Cerebellar nuclear complex (tissue), 1 donor: ENCODE measurements at places on chromosomes 11 and 22.

- DNase-seq = no peak
Observed at GRCh38 chr11:2133241-2134021, 5.8 kb downstream of the IGF2 start.

- no peak for DNase-seq
Observed at GRCh38 chr22:25666308-25666707, 75.7 kb upstream of the MYO18B start.

- peak; percentile 24 for DNase-seq
Observed at GRCh38 chr22:19605508-19606331, 81.5 kb upstream of the CLDN5 start.

DNA sequence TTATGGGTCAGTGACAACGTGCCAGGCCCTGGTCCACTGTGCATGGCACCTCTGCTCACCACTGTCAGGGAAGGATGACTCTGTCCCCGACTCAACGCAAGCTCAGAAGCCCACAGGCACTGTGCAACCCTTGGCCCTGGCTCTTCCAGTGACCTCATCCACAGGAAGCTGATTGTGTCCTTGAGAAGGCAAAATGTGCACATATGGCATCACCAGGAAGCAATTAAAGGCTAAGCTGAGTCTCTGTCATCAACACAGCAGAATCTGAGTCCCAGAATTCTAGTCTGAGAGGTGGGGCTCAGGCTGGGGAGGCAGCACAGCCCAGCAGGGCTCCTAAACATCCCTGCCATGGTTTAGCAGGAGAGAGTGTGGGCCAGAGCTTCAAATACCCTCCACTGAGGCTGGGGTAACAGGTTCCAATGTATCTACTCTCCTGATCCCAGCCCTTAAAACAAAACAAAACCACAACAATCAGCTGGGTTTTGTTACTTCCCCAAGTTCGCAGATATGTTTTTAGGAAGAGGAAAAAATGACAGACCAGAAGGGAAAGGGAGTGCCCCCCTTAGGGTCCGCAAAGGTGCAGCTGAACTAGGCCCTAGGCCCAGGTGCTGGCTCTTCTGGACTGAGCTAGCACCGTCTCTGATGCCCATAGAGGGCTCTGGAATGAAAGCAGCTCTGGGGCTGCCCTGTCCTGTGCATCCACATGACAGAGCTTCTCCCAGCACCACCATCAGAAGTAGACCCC is 33.5 kb upstream of the GNAZ start:
- no peak for DNase-seq

- DNase-seq = no peak
Observed at GRCh38 chr11:134372536-134372935, 39.5 kb downstream of the B3GAT1 start.

DNA sequence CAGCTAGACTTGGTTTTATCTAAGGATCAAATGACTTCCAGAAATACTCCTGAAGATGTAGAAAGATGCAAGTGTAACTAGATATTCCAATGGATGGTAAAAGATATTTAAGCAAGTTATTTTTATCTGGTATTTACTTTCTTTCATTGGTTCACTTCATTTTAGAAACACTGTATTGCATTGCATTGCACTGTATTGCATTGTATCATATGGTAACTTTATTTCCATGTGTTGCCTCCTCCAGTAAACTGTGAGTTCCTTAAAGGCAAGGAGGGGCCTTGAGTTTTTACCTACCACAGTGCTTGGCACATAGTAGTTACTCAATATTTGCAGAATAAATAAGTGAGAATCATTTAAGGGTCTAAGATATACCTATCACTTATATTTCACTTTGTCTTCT is 31.8 kb upstream of the FLI1 start:
- no peak for DNase-seq

DNA sequence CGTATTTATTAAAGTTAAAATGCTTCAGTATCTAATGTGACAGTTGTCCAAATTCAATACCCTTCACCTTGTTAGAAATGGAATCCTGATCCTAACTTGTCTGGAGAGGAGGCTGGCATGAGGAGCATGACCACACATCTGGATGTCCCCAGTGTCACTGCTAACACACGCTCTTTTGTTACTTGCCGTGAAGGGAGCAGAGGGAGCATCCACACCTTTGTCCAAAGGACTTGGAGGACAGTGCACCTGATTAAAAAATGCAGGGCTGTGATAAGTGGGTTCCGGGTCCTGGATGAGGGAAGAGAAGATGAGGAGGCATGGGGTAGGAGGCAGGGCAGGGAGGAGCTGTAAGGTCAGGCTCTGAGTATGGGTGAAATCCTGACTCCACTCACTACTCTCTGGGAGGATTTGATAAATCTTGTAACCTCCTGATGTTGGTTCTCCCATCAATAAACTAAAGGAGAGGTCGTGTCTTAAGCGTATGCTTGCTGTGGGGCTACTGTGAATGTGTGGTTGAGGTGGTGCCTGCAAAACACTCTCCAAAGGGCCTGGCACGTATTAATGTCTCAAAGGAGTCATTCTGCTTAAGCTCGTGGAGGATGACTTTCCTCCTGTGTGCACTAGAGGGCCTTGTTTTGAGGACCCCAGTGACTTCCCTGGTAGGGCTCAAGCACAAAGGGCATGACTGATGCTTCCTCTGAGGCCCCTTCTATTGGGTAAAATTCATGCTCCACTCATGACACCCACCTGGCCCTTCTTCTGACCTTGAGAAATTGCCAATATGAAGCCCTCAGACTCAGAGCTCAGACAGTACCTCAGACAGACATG is 16.8 kb upstream of the IGLL5 start:
- no peak for DNase-seq

GRCh38 chr11:3000032-3000961 is 8.2 kb upstream of the NAP1L4 start:
- DNase-seq = no peak

- peak; percentile 96 for DNase-seq
Observed at GRCh38 chr22:41410311-41410751, 28.6 kb downstream of the TEF start.

DNA sequence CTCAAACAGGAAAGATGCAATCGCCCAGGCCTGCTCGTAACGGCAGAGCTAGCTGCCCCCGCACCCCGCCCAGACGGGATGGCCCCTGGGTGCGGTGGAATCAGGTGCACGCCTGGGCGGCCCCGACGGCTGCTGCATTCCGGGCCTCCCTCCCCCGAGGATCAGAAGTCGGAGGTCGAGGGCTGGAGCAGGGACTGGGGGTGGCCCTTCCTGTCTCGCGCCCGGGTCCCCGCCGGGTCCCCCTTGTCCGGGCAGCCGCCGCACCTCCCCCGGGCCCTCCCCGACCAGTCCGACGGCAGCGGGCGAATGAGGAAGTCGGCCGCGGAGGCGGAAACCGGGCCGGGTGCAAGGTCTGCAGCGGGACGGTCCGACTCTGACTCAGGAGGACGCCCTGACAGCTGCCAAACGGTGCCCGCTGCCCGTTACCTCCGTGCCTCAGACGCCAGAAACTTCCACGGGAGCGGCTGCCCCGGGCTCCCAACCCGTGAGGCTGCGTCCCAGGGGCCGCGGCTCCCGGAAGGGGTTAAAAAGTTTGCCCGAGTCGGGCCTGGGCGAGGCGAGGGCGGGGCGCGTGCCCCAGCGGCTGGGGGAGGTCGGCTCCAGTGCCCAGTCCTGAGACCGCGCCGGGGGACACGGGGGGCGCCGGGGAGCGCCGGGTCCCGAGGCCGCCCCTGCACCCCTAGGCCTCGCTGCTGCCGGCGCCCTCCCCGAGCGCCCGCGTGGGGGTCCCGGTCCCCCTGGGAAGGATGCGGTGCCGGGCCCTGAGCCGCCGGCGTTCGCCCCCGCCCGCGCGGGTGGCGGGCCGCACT is 663 bp downstream of the MYH9 start:
- no peak for DNase-seq

DNA sequence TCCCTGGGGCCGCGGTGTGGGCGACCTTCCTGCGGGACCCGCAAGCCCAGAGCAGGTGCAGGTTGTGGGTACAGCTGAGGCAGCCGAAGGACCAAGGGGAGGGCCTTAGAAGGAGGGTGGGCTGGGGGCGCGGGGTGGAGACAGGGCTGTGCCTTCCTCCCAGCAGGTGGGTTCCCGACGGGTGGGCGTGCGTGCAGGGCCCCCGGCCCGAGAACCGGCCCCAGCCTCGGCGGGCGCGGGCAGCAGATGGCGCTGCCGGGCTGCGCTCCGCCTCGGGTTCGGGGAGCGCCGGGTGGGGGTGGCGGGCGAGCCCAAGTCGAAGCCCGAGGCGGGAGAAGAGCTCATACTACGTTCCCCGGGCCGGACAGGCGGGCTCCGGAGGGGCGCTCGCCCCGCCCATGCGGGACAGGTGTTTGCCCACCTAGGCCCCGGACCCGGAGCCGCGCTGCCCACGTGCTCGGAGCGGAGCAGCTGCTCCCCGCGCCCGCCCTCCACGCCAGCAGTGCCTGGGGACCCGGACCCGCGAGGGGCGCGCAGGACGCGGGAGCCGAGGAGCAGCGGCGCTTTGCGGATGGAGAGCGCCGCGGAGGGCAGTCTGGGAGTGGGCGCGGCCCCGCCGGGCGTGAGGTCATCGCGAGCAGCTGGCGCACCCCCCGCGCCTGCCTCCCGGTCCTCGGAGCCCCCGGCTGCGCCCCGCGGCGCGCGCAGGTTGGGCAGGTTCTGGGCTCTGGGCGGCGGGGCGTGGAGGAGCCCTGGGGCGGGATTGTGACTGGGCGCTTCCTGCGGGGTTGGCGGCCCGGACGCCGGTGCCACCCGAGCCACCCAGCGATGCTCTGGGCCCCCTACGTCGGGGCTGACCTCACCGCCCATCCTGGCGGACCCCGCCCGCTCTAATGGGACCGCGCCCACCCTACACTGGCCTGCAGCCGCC is 25.3 kb downstream of the DUSP8 start:
- no peak for DNase-seq

DNA sequence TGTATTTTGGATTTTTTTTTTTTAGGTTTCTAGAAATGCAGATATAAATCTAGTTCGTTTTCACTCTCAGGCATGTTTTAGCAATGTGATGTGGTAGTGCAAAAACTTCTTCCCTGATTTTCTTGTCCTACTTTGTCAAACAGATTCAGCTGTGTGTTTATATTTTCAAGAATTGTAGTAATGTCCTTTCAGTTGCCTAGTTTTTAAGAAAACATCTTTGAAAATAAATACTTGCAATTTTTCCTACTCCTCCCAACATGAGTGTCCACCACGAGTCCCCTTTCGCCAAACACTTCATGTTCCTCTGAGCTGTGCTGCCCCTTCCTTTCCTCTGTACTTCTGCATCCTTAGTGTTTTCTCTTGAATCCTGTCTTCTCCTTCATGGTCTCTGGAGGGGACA is 686.9 kb downstream of the NTM start:
- no peak for DNase-seq

DNA sequence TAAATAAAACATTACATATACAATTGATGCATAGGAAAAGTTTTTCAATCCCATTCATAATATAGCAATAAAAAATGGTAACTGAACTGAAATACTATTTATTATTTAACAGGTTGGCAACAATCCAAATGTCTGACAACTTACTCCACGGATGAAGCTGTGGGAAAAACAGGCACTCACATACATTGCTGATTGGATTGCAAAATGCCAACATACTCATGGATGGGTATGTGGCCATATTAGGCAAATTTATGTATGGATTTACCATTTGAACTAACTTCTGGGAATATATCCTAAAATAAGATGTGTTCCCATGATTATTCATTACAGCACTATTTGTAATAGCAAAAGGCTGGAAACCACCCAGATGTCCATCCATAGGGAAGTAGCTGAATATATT is 3.2 kb upstream of the BIRC2 start:
- no peak for DNase-seq

DNA sequence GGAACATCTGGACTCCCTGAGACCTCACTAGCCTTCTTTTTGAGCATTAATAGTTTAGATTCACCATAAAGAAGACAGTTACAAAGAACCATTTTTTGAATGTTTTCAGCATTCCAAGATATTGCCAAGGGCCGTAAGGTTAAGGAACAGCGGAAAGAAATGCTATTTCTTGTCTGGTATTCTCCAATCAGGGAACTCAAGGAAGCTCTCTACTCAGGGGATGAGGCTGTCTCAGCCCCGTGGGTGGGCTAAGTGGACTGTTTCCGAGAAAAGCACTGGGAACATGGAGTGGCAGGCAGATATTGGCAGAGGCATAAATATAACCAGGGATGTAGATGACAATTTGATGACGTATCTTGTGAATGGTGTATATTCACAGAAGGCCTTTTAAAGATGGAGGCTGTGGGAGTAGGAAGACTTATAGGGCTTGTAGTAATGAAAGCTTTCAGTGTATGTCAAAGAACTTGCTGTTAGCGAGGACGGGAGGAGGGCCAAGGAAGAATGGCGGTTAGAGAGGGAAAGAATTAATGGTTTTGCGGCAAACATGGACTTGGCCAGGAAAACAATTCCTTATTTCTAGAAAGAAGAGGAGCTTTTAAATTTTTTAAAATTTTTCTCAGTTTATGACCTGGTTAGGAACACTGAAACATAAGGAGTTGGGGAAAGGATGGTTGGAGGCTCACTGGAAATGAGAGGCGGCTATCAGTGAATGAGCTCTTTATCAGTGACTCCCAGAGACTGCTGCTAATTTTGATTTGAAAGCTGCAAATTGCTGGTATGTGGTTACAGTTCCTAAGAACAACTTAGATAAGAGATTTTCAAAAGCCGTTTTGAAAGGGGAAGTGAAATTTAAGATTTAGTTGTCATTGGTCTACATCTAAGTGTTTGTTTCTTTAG is 64.6 kb downstream of the ST3GAL4 start:
- no peak for DNase-seq

GRCh38 chr22:50308597-50308935 is 1.1 kb upstream of the PLXNB2 start:
- DNase-seq = no peak

GRCh38 chr11:102266099-102266498 is 51.2 kb upstream of the BIRC3 start:
- no peak for DNase-seq

GRCh38 chr11:120489799-120490198 is 21.7 kb upstream of the GRIK4 start:
- no peak for DNase-seq

- DNase-seq = no peak
Observed at GRCh38 chr11:65424205-65425104, 1.9 kb downstream of the NEAT1 start.

DNA sequence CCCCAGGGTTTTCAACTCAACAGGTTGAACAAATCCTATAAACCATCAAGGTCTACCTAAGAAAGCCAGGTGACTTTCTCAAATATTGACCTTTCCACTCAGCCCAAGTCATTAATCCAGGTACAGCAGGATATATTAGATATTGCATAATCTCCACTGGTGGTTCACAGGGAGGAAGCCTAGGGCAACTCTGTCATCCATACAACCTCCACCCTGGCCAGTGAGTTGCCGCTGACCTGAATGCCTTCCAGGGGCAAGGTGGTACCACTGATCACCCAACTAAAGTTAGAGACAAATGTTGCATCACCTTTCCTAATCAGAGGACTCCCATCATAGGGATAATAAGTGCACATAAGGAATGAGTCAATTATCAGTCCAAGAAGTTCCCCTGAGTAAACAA is 22.9 kb downstream of the GUCD1 start:
- no peak for DNase-seq

DNA sequence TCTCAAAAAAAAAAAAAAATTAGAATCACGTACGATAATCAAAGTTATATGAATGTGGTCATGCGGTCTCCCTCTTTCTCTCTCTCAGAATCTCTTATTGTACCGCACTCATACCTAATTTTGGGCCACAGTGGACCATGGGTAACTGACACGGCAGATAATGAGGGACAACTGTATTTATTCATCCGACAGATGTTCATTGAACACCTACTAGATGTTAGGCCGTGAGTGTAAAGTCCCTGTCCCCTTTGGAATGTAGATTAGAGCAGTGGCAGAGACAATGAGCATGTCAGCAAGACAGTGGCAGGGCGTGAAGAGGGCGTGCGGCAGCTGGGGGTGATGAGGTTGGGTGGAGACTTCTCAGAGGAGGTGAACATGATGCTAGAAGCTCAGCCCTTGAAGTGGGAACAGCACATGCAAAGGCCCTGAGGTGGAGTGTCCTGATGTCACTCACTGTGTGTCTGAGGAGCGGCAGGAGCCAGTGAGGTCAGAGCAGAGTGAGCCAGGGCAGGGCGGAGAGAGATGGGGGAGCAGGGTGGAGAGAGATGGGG is 25.1 kb downstream of the CACNA1I start:
- no peak for DNase-seq
